Kidney (tissue), 22 donors: ENCODE measurements at places on chromosomes 11 and 22.

DNA sequence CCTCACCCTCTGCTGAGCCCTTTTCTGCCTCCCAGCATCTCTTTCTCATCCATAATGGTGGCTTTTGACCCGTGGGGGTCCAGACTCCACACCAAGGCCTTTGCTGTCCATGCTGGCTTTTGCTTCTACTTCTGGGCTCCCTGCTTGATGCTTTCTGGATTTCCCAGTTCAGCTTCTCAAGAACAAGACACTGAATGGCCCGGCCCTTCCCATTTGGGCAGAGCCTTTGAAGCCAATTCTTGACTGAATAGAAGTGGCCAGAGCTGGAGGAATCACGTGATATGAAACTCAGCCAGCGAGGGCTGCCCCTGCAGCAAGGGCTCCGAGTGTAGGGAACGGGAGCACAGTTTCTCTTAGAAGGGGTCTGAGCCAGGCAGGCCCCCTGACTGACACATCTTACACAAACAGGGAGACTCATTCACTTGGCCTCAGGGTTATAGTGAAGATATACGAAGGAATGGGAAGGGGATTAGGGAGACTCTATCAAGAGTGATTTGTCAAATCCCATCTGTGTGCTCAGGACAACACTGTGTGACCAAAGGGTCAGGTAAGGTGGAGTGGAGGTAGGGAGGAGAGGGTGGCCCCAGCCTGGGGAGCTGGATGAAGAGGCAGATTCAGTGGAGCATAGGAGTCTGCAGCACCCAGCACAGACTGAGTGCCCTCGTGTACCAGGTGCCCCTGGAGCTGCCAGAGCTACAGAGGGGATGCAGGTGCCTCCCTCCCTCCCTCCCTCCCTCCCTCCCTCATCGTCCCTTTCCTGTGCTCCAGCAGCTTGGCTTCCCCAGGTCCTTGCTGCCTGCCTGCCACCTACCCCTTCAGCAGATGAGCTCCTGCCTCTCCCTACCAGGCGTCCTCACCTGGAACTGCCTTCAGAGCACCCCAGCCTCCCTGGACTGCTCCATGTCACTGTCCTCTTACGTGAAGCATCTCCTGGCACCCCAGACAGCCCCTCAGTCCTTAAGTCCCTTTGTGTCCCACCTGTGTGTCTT, 106.0 kb downstream of the TRIM29 start:
- H3K27ac ChIP-seq: no peak overlapping the region
- H3K4me1 ChIP-seq: no peaks in the 10 kb centered on the region

DNA sequence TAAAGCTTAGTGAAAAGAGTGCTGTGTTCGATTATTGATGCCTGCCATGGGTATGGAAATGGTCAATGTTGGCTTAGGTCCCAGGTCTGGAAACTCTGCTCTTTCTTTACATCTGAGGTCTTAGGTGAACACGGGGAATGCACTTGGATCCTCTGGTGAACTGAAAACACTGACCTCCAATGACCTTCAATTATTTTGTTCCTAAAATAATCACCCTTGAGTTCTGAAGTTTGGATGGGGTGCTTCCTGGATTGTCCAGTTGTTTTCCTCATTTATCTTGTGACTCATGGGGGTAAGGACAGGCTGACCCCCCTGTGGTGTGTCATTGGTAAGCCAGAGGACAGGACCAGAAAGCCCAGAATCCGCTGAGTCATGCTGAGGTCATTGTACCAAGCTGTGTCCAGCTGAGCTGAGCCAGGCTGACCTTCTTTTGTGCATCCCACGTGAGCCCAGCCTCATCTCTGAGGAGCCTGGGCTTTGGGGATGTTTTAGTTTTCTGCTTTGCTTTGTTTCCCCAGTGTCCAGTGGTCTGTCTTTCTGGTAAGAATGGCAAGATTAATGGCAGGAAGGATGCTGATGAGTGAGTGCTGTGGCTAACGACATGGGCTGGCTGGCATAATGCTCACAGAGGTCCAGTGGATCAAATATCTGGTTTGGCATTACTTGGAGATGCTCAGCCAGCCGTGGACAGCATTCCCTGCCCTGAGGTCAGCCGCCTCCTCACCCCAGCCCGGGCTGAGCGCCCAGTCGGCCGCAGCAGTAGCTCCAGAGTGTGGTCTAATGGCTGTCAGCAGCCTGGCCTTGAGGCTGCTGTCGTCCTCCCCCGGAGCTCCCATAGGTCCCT, 35.6 kb downstream of the AMPD3 start:
- no peak overlapping the region for H3K4me3 ChIP-seq
- peak; percentile 59 for DNase-seq
- no peaks in the 10 kb centered on the region for H3K36me3 ChIP-seq
- H3K27me3 ChIP-seq: no peaks in the 10 kb centered on the region
- H3K4me1 ChIP-seq: peaks cover 13% of the 10 kb centered on the region
- peak overlapping the region; percentile 82 for H3K27ac ChIP-seq

GRCh38 chr11:46413760-46414465, 22.3 kb upstream of the CHRM4 start:
- no peak for DNase-seq
- peaks cover 24% of the 10 kb centered on the region for H3K36me3 ChIP-seq
- H3K27ac ChIP-seq: no peak overlapping the region
- no peaks in the 10 kb centered on the region for H3K27me3 ChIP-seq
- H3K4me1 ChIP-seq: no peaks in the 10 kb centered on the region

- no peaks in the 10 kb centered on the region for H3K27me3 ChIP-seq
- no peak overlapping the region for H3K4me3 ChIP-seq
- H3K27ac ChIP-seq: no peak overlapping the region
- DNase-seq: no peak
- no peaks in the 10 kb centered on the region for H3K36me3 ChIP-seq
Observed at GRCh38 chr22:29861672-29862297, 21.2 kb upstream of the MTMR3 start.

- H3K27me3 ChIP-seq: no peaks in the 10 kb centered on the region
- no peak for DNase-seq
- no peaks in the 10 kb centered on the region for H3K4me1 ChIP-seq
- H3K27ac ChIP-seq: no peak overlapping the region
Observed at GRCh38 chr11:116167706-116168458, 604.9 kb downstream of the BUD13 start.

DNA sequence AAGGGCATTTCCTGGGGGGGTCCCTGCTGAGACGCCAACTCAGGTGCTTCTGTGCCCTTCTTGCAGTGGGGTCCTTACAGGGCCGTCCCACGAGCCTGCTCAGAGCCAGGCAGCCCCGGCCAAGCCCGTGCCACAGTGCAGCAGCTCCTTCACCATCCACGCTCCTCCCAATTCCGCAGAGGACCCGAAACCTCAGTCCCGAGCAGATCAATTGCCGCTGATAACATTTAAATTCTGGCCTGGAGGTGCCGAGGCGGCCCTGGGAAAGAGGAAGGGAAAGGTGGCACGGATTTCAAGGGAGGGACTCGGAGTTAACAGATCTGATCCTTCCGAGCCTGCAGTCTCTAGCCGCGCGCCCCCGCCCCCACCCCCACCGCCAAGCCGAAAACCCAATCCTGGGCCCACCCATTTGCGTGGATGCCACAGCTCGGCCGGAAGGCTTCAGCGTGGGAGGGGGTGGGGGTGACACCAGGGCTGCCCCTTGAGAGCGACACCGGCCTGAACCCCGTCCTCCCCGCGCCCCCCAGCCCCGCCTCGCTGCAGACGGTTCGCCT, 32.3 kb upstream of the JAM3 start:
- H3K4me3 ChIP-seq: peak overlapping the region; percentile 80
- H3K36me3 ChIP-seq: no peaks in the 10 kb centered on the region
- DNase-seq: peak; percentile 88
- H3K27me3 ChIP-seq: no peaks in the 10 kb centered on the region

DNA sequence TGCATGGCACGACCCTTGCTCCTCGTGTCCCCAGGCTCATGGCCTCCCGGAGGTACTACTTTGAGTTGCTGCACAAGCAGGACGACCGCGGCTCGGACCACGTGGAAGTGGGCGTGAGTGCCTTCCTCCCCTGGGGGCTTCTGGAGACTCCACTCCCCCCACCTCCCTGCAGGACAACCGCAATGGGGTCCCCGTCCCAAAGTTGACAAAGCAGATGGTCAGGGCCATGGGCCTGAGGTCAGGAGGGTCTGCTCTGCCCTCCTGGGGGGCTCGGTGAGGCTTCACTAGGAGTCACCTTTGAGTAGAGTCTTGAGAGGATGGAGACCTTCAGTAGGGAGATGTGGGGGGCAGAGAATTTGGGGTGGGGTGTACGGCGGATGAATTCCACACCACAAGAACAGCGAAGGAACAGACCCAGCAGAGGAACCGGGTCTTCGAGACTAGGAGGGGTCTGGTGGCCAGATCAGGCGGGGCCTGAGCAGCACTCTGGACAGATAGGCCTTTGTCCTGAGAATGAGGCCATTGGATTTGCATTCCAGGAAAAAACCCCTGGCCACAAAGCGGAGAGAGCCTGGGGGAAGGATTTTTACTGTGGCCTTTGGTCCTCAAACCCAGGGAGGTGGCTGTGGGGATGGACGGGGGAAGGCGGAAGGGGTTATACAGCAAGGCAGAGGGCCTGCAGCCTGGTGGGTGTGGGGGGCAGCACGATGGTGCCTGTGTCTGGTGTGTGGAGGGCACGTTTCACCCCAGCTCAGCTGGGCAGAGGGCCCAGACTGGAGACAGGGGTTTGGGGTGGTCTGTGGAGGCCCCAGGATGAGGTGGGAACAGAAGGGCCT, 4.6 kb downstream of the B4GALNT4 start:
- no peak for DNase-seq
- H3K4me1 ChIP-seq: no peaks in the 10 kb centered on the region
- H3K36me3 ChIP-seq: no peaks in the 10 kb centered on the region
- no peaks in the 10 kb centered on the region for H3K27me3 ChIP-seq

- peak overlapping the region; percentile 78 for H3K27ac ChIP-seq
- H3K4me1 ChIP-seq: no peaks in the 10 kb centered on the region
- H3K36me3 ChIP-seq: peaks cover 2% of the 10 kb centered on the region
- no peak for DNase-seq
Observed at GRCh38 chr11:65639623-65640482, 2.0 kb downstream of the SIPA1 start.

- no peaks in the 10 kb centered on the region for H3K4me1 ChIP-seq
- no peak for DNase-seq
- no peak overlapping the region for H3K27ac ChIP-seq
- H3K4me3 ChIP-seq: no peak overlapping the region
Observed at GRCh38 chr11:1127664-1128162, 30.0 kb upstream of the MUC5AC start.

GRCh38 chr22:17213976-17214375, 5.3 kb downstream of the ADA2 start:
- no peaks in the 10 kb centered on the region for H3K36me3 ChIP-seq
- DNase-seq: peak; percentile 79
- no peak overlapping the region for H3K27ac ChIP-seq
- H3K4me1 ChIP-seq: no peaks in the 10 kb centered on the region
- H3K4me3 ChIP-seq: no peak overlapping the region

DNA sequence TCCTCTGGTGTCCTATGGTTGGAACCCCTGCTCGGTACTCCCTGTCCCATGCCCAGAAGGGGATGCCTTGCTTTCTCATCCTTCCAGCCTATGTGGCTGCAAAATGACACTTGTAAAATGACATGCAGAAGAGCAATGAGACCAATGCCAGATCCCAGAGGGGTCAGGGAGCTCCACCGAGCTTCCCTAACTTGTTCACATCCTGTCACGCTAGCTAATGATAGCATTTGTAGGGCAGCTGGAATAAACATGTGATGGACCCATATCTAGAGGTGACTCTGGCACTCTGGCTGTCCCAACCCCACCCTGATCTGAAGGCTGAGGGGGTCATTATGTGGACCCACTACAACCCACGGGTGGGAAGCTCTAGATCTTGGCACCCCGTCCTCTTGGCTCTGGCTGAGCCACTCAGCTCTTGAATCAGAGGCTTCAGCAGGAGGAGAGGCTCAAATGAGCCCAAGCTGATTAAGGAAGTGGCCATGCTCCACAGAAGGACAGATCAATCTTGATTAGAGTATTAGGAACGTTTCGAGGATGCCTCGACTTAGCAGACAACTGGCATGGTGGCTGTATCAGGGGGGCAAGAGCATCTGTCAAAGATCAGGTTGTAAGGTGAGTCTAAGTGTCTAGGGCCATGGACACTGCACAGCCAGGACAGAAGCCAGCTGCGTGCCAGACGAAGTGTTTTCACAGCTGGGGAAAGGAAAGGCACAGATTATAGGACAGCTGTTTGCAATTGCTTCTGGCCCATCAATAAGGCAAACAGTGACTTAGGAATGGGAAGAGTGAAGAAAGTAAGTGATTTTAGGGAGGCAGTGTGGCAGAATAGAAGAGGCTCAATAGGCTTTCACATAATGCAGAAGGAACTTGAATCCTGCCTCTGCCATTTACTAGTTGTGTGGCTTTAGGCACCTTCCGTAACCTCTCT, 182.8 kb downstream of the KIRREL3 start:
- no peak for DNase-seq
- H3K4me3 ChIP-seq: no peak overlapping the region
- H3K27me3 ChIP-seq: no peaks in the 10 kb centered on the region
- H3K27ac ChIP-seq: no peak overlapping the region
- no peaks in the 10 kb centered on the region for H3K4me1 ChIP-seq

- no peaks in the 10 kb centered on the region for H3K27me3 ChIP-seq
- no peaks in the 10 kb centered on the region for H3K36me3 ChIP-seq
- no peaks in the 10 kb centered on the region for H3K4me1 ChIP-seq
- DNase-seq: no peak
- no peak overlapping the region for H3K4me3 ChIP-seq
- no peak overlapping the region for H3K27ac ChIP-seq
Observed at GRCh38 chr11:60064111-60064510, 7.6 kb downstream of the MS4A3 start.

GRCh38 chr11:134584706-134585445, 172.8 kb upstream of the B3GAT1 start:
- peak; percentile 82 for DNase-seq
- peaks cover 7% of the 10 kb centered on the region for H3K4me1 ChIP-seq
- no peak overlapping the region for H3K27ac ChIP-seq
- no peaks in the 10 kb centered on the region for H3K36me3 ChIP-seq

GRCh38 chr11:118224511-118225188, at the start of gene JAML:
JAML (minus strand) TSS chr11:118225011; CDS start chr11:118214866, 10,145 bp downstream.
- no peaks in the 10 kb centered on the region for H3K4me1 ChIP-seq
- no peak for DNase-seq
- H3K27me3 ChIP-seq: no peaks in the 10 kb centered on the region
- no peak within 1 kb of the TSS for H3K4me3 ChIP-seq
- no peak within 1 kb of the TSS for H3K27ac ChIP-seq

DNA sequence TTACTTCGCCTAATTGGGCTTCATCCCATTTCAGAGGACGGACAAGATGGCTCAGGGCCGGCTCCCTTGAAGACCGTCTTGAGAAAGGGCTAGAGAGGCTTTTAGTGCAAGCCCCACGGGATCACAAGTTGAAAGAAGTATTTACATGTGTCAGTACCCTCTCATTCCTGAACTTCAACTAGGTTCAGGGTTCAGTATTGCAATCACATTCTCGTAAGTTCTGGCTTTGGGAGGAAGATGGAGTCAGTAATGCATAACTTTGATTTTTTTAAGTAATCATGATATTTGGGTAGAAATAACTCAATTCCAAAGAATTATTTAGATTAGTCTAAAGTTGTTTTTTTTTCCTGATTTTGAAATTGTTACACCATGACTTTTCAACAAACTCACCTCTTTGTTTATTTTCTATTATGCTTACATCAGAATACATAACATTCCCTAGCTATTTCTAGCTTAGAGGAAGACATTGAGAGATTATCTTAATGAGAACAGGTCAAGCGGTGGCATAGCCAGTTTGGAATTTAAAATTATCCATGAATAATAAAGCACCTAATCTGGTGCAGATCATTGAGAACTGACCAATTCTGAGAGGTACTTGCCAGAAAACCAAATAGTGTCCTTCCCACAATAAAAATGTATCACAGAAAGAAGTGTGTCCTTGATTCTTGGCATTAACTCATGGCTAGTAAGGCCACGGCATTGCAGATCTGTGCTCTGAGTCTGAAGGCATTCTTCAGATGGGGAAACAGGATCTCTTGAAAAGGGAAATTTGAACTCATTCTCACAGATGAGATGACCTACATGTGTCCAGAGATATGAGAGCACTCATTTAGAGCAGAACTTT, 92.1 kb upstream of the BLID start:
- no peaks in the 10 kb centered on the region for H3K36me3 ChIP-seq
- peak; percentile 51 for DNase-seq
- H3K27ac ChIP-seq: peak overlapping the region; percentile 71
- no peaks in the 10 kb centered on the region for H3K27me3 ChIP-seq
- no peak overlapping the region for H3K4me3 ChIP-seq
